ENCODE measurements at places on chromosomes 7 and 10.
A peak's percentile ranks its signal among the peaks of the same experiment; 100 is the strongest.

- no peak for DNase-seq
Observed at GRCh38 chr7:159112136-159113011, 32.3 kb downstream of the VIPR2 start.

DNA sequence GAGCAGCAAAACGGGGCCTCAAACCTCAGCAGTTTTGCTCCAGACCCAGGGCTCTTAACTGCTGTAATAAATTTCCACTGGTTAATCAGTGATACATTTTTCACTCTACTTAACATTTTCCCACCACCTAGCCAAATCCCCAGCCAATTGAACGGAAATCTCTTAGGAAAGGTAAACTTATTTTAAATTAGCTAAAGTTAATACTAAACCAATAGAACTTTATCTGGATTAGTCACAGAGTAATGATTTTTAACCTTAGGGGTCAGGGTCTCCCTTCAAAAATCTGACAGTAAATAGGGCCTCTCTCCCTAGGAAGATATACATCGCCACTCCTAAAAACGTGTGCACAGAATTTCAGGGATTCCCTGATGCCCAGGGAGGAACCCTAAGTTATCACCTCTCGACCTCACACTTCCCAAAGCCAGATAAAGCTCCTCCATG, 87.4 kb upstream of the KMT2E start:
- no peak for DNase-seq

- peak; percentile 91 for DNase-seq
Observed at GRCh38 chr7:123154231-123154860, 45.4 kb downstream of the SLC13A1 start.

- peak; percentile 22 for DNase-seq
Observed at GRCh38 chr7:140230861-140231770, 54.3 kb upstream of the KDM7A start.

DNA sequence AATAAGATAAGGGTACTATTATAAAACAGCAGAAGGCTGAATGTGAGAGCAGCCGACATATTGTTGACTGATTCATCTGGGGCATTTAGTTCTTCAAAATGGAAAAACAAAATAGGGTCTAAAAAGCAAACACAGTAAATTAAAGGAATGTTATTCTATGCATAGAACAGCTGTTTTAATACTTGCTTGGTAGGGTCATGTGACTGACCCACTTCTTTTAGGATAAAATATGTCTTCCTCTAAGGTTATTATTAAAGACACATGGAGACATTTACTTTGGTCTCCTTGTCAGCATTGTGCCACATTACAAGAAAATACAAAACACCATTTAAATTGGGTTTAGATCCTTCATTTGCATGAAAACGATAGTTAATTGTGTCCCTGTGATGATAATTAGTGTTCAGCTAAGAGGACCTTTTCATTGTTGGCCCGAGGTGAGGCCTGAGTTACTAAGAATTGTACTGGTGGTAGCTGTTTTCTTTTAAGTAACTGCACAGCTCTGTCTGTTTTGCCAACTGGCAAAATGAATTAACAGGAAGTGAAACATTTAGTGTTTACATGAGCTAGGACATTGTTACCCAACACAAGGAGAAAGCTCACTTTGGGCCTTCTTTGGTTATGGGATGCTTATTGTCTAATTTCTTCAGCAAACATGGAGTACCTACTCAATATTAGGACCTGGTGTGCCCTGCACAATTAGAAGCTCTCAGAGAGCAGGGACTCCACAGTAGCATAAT, 764.4 kb downstream of the LRMDA start:
- DNase-seq, result no peak

DNA sequence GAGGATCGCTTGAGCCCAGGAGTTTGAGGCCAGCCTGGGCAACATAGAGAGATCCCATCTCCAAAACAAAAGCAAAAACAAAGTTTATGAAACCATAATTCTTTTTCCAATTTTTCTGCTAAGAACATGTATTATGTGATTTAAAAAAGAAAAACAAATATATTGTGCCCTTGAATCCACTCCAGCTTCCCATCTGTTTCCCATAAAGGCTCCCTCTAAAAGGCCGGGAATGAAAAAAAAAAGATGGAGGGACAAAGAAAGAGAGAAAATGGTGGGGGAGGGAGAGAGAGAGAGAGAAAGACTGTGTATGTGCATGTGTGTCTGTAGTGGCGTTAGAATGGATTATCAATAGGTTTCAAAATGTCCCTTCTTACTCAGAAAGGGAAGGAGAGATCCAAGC, 20.5 kb upstream of the GSDME start:
- DNase-seq, result no peak

- DNase-seq, result peak; percentile 51
Observed at GRCh38 chr7:36984710-36985312, 260.5 kb upstream of the AOAH start.

DNA sequence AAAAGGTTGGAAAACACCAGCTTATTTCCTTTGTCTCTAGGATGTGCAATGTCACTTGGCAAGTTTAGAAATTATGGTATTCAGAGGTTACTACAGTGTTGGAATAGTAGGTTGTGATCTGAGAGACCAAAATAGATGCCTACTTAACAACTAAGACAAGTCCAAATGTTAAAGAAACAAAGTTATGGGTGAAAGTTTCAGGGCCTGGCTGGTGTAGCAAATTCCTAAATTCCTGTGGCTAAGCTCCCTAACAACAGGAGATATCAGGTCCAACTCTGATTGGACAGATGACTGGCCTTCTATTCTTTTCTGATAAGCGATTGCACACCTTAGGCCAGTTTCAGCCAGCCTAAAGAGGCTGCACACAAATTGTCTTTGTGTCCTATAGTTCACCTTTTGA, 873.5 kb downstream of the REEP3 start:
- no peak for DNase-seq

DNA sequence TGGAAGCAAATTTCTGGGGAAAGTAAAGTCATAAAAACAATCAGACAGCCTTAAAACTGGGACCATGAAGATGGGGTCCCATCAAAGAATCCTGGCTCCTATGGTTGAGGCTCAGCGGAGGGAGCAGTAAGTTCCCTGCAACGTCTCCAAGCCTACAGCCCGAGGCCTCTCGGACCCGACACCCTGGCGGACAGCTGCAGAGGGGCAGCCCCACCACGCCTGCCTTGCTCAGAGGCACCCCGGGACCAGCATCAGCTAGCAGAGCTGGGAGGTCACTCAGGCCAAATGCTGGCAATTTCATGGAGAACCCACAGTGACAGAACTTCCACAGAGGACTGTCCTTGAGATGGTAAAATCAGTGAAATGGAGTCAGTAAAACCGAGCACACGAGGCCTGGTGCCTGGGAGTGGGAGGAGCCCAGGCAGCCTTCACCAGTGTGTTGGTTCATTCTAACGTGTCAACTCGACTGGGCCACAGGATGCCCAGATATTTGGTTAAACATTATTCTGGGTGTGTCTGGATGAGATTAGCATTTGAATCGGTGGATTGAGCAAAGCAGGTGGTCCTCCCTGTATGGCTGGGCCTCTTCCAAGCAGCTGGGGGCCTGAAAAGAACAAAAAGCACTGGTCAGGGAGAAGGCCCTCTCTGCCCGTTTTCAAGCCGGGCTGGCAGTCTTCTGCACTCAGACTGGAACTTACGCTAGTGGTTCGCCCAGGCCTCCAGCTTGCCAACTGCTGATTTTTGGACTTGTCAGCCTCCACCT, 96.2 kb upstream of the INSIG1 start:
- no peak for DNase-seq

- DNase-seq, result no peak
Observed at GRCh38 chr10:5356302-5356763, 8.4 kb upstream of the UCN3 start.

- DNase-seq, result no peak
Observed at GRCh38 chr10:78494179-78494578, 460.5 kb downstream of the RPS24 start.

- DNase-seq, result no peak
Observed at GRCh38 chr10:49647554-49647953, 31.9 kb upstream of the C10orf53 start.

GRCh38 chr10:71667387-71667752, 52.2 kb downstream of the C10orf105 start:
- DNase-seq, result no peak

DNA sequence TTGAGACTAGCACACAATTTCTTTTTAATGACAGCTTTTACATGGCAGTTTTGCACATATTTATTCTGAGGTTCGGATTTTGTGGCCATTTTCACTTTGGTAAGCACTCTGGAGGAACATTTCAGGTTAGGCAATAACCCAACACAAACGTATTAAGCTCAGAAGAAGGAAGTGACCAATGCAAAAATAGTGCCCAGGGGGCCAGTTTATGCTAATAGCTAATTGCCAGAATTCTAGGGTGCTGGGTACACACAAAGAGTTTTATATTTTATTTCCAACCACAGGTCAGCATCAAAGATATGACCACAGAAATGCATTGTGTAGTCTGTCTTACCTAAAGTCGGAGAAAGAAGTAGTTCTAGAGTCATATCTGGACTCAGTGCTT, 8.4 kb upstream of the AGR2 start:
- no peak for DNase-seq

- DNase-seq, result no peak
Observed at GRCh38 chr7:24038993-24039392, 245.0 kb upstream of the NPY start.

- DNase-seq, result no peak
Observed at GRCh38 chr10:70964881-70965280, 76.5 kb upstream of the PCBD1 start.

GRCh38 chr10:12561307-12561706, 212.0 kb downstream of the CAMK1D start:
- DNase-seq, result no peak

DNA sequence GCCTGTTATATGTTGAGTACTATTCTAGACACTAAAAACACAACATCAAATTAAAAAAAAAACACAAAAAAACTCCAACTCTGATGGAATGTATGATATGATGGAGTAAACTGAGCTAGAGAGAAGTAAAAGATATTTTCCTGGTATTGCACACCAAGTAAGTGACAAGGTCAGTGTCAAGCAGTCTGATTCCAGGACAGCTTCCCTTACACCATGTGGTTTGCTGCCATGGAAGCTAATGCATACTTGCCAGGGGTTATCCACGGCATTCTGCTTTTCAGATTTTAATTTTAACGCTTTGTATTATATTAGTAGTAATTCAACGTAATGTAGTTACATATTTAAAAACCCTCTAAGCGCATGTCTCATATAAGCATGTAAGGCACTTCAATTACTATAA, 48.4 kb downstream of the CACNA2D1 start:
- no peak for DNase-seq
